ENCODE measurements at places on chromosomes 16 and 17.
A peak's percentile ranks its signal among the peaks of the same experiment; 100 is the strongest.

DNA sequence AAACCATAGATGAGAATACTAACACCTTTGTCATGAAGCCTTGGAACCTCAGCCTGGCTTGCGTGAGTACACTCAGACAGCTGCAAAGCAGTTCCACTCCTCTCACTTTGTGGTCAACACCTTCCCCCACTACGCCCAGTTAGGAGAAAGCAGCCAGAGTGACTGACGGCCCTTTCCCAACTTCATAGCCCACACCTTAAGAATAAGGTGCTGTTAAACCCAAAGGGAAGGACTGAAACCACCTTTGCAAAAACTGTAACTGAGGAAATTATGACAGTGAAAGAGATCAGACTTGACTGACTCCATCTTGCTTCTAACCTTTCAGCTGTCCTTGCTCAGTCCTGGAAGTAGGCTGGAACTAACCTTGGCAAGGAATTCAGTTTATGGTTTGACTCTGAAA is 13.7 kb downstream of the N4BP1 start:
- no peak for DNase-seq

DNA sequence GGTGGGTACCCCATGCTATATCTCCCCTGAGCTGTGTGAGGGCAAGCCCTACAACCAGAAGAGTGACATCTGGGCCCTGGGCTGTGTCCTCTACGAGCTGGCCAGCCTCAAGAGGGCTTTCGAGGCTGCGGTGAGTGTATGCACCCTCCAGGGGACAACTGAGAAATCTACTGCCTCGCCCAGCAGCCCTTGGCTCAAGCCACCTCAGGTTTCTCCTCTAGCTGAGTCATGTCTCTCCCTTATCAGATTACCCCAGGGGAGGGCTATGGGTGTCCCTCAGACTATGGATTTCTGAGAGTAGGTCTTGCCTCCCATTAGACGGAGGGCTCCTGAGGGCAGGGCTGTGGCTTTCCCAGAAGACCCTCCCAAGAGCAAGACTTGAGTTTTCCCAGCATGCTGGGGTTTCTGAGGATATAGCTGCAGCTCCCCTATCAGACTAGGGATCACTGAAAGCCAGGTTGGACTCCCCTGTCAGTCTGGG is 6.7 kb downstream of the NEK8 start:
- no peak for DNase-seq

- DNase-seq: no peak
These were observed 33.5 kb downstream of the TBC1D16 start for GRCh38 chr17:80002070-80002641.

DNA sequence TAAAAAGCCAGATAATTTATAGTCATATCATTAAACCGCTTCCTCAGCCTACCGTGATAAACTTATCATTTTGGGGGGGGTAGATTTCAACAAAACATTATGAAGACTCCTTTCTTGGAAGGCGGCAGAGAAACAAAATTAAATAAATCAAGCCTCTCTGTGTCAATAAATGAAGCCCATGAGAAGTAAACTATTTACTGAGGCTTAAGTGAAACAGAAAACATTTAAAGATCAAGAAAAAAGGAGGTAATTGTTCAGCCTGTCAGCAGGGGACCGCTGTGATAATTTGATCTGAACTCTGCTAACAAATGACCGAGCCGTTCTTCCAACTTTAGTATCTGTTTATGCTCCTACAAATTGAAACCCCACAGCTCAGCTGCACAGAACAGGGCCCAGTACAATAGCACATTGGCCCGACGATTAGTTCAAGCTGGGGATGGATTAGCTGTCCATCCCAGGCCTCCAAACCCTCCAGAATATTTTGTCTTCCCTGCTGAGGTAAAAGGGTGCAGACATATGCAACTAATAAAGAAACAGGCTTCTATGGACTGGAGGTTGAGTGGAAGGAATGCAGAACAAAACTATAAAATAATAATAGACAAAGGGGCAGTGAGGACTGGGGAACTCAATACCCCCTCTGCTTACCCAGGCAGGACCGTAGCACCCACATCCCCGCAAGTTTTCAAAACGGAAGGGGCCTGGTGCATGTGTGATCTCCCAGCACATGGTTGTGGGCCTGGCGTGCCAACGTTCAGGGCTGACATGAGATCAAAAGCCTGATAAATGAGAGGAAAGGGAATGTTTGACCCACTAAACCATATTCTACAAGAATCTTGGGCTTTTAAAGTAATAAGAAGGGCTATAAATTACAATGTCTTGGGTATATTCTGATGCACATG is 298.1 kb upstream of the IRX5 start:
- DNase-seq: no peak

GRCh38 chr17:29569245-29569950 is 897 bp downstream of the TP53I13 start:
- no peak for DNase-seq

DNA sequence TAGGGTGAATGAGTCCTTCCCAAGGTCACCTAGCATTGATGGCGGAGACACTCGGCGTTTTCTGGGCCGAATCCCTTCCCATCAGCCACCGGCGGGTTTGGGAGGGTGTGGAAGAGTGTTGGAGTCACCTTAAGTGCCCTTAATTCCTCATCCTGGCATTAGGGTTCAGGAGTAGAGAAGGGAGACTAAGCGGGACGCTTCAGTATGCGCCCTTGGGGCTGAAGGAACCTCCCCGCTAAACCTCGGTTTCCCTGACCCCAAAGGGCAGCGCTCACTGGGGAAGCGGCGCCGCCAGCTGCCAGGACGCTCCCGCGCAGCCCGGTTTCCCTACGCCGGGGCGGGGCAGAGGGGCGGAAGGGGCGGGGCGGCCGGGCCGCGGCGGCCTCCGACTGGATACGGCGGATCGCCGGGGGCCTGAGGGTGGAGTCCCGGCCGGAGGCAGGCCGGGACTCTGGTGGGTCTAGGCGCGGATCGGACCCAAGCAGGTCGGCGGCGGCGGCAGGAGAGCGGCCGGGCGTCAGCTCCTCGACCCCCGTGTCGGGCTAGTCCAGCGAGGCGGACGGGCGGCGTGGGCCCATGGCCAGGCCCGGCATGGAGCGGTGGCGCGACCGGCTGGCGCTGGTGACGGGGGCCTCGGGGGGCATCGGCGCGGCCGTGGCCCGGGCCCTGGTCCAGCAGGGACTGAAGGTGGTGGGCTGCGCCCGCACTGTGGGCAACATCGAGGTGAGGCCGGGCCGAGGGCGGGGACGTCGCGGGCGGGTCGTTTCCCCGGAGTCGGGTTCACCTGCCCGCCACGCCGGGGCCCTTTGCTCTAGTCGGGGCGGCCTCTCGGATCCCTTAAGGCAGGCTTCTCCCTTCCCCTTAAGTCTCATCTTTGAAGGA is at the start of gene DHRS11:
Gene DHRS11, plus strand, starts transcription at position 446 of the 882 bp plus-strand sequence. Its CDS starts 131 bp downstream, at position 577.
- peak; percentile 80 for DNase-seq

GRCh38 chr16:77445324-77445723 is 10.5 kb upstream of the ADAMTS18 start:
- no peak for DNase-seq

All from hippocampal formation (tissue), 2 donors.